Astrocyte (in vitro differentiated cells and primary cell): ENCODE measurements at places on chromosomes 7 and 10. TPM values are rescaled to one million over a fixed set of nuclear protein-coding genes. Genes with fewer than 3 reads are reported as not detected.

GRCh38 chr10:50536617-50537240 is 87.0 kb downstream of the SGMS1 start:
- peaks cover 12% of the 10 kb centered on the region for H3K4me1 ChIP-seq
- peak; percentile 46 for DNase-seq
- H3K4me3 ChIP-seq = no peak overlapping the region
- no peaks in the 10 kb centered on the region for H3K27me3 ChIP-seq
- no peak overlapping the region for H3K27ac ChIP-seq

DNA sequence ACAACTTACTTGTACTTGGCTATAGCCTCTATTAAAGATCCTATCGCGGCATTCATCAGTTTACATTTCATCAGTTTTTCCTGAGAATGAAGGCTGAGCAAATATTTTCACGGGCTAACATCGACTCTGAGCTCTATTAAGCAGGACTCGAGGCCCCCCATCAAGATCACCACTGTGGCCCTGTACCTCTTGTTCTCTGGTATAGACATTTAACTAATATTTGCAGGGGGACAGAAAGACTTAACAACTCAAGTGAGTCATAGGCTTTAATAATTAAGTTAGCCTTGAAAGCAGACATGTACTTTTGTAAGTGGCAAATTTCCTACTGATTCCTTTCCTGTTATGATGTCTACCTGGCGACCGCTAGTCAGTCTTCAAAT is 45.4 kb downstream of the DOCK4 start:
- no peak overlapping the region for H3K4me3 ChIP-seq
- no peaks in the 10 kb centered on the region for H3K36me3 ChIP-seq
- no peak overlapping the region for H3K27ac ChIP-seq
- no peaks in the 10 kb centered on the region for H3K27me3 ChIP-seq

Gene BTBD16
- 0.26 TPM in 1 of 2 replicates, not detected in the other for total RNA-seq

GRCh38 chr7:152137476-152138025 is 112.1 kb downstream of the GALNT11 start:
- peaks cover 16% of the 10 kb centered on the region for H3K4me1 ChIP-seq
- DNase-seq = peak; percentile 4
- peak overlapping the region; percentile 8 for H3K27ac ChIP-seq

- no peaks in the 10 kb centered on the region for H3K36me3 ChIP-seq
- H3K27me3 ChIP-seq = no peaks in the 10 kb centered on the region
- no peak overlapping the region for H3K27ac ChIP-seq
- no peak for DNase-seq
- no peaks in the 10 kb centered on the region for H3K4me1 ChIP-seq
Measured at GRCh38 chr7:96436880-96437279, 115.0 kb upstream of the SLC25A13 start.

- no peaks in the 10 kb centered on the region for H3K27me3 ChIP-seq
- no peaks in the 10 kb centered on the region for H3K36me3 ChIP-seq
- no peak overlapping the region for H3K27ac ChIP-seq
- H3K4me3 ChIP-seq = no peak overlapping the region
Measured at GRCh38 chr10:44771233-44771995, 139.7 kb upstream of the TMEM72 start.

DNA sequence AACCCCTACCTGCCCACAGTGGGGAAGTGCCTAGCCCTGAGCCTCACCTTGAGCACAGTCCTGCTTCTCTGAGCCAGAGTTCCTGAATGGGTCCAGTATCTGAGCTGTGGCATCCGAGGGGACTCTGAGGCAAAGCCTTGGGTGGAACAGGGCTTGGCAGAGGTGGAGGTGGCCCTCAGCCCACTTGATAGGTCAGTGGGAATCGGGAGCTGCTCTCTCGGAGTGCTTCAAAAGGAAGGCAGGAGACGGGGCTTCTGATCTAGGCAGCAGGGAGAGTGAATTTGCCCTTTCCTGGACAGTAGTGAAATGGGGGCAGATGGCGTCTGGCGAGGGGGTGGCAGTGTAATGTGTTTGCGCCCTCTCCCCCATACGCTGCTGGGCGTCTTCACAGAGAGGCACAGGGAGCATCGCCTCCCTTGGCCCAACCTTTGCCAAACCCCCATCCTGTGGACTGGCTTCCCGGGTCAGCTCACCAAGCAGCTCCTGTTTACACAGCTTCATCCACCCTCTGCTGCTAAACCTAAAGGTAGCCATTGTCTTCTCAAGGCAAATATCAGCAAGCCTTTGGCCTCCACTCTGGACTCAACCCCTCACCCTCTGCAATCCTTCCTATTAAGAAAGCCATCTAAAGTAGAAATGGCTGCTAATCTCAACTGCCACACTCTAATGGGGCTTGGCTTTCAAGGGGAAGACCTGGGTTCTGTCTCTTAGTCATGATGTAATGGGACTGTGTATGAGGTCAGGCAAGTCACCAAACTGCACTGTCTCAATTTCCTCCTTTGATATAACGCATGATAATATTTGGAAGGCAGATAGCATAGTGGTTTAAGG is 21.1 kb upstream of the VDAC2 start:
- H3K4me1 ChIP-seq = peaks cover 8% of the 10 kb centered on the region
- no peak for DNase-seq
- H3K36me3 ChIP-seq = no peaks in the 10 kb centered on the region
- H3K27me3 ChIP-seq = no peaks in the 10 kb centered on the region
- no peak overlapping the region for H3K27ac ChIP-seq

DNA sequence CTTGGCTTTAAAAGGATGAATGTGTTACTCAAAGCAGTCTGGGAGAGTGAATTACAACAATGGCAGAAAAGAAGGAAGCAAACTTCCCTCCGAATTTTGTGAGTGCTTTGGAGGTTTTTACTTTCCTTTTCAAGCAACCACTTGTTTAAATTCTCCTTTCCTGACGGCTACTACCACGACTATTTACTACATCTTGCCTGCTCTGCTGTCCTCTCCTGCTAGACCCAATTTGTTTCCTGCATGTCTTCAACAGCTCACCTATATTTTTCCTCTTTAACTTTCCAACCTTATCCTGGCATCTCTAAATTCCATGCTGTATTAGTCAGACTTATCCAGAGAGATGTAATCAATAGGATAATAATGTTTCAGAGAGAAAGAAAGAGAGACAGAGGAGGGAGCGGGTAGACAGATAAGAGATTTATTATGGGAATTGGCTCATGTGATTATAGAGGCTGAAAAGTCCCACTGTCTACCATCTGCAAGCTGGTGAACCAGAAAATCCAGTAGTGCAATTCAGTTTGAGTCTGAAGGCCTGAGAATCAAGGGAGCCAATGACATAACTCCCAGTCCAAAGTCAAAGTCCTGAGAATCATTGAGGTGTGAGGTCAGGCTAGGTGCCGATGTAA is 42.8 kb upstream of the SLC13A1 start:
- no peaks in the 10 kb centered on the region for H3K27me3 ChIP-seq
- no peak for DNase-seq
- H3K4me3 ChIP-seq = no peak overlapping the region
- no peaks in the 10 kb centered on the region for H3K4me1 ChIP-seq
- H3K36me3 ChIP-seq = no peaks in the 10 kb centered on the region
- H3K27ac ChIP-seq = no peak overlapping the region

DNA sequence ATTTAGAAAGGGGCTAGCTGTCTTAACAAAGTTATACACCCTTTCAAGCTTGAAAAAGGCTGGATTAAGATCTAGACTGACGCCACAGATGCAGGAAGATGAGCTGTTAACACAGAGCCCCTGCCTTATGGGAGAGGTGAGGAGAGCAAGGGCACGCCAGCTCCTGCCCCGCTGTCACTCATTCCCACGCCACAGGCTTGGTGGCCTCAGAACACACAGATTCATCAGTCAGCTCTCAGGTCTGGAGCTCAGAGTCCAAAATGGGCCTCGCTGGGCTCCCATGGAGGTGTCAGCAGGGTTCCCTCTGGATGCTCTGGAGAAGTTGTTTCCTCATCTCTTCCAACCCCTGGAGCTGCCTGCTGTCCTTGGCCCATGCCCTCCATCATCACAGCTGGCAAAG is 554.2 kb downstream of the TCERG1L start:
- no peak overlapping the region for H3K4me3 ChIP-seq
- DNase-seq = no peak

- H3K4me1 ChIP-seq = peaks cover 20% of the 10 kb centered on the region
- H3K27ac ChIP-seq = peak overlapping the region; percentile 92
- H3K4me3 ChIP-seq = peak overlapping the region; percentile 14
Measured at GRCh38 chr10:87675396-87676376, 16.0 kb downstream of the PAPSS2 start.

Gene AEBP1
- 65.0 and 102 TPM in 2 replicates for total RNA-seq

DNA sequence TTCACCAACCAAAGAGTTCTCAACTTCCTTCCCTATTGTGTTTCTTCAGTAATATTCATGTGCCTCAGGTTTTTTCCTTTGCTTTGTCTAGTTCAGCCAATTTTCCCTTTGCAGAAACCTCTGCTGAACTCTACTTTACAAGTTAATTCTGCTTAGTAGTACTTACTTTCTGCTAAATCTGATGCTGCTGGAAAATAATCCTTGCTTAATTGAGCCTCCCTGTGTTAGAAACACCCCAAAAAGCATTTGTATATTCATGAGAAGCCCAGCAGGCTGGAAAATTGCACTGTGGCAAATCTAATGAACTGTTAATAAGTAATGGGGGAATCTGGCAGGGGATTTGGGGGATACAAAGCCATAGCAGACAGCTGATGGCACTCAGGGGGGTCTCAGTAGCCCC is 78.5 kb downstream of the CDCA7L start:
- H3K27ac ChIP-seq = no peak overlapping the region
- no peaks in the 10 kb centered on the region for H3K27me3 ChIP-seq
- no peak overlapping the region for H3K4me3 ChIP-seq
- H3K4me1 ChIP-seq = no peaks in the 10 kb centered on the region
- DNase-seq = no peak

Gene SPRN
- total RNA-seq = 3.7 and 4.0 TPM in 2 replicates

- no peaks in the 10 kb centered on the region for H3K36me3 ChIP-seq
- H3K4me3 ChIP-seq = no peak overlapping the region
- no peaks in the 10 kb centered on the region for H3K27me3 ChIP-seq
Measured at GRCh38 chr10:128382225-128382624, 256.0 kb upstream of the MKI67 start.

GRCh38 chr7:149887311-149887710 is 13.5 kb downstream of the ATP6V0E2 start:
- no peak overlapping the region for H3K27ac ChIP-seq

GRCh38 chr10:132058111-132058745 is 7.5 kb upstream of the JAKMIP3 start:
- no peak overlapping the region for H3K27ac ChIP-seq
- H3K4me3 ChIP-seq = no peak overlapping the region
- no peak for DNase-seq
- no peaks in the 10 kb centered on the region for H3K27me3 ChIP-seq

- H3K4me1 ChIP-seq = no peaks in the 10 kb centered on the region
- H3K27ac ChIP-seq = no peak overlapping the region
- DNase-seq = no peak
Measured at GRCh38 chr7:96359876-96360275, 38.0 kb upstream of the SLC25A13 start.

DNA sequence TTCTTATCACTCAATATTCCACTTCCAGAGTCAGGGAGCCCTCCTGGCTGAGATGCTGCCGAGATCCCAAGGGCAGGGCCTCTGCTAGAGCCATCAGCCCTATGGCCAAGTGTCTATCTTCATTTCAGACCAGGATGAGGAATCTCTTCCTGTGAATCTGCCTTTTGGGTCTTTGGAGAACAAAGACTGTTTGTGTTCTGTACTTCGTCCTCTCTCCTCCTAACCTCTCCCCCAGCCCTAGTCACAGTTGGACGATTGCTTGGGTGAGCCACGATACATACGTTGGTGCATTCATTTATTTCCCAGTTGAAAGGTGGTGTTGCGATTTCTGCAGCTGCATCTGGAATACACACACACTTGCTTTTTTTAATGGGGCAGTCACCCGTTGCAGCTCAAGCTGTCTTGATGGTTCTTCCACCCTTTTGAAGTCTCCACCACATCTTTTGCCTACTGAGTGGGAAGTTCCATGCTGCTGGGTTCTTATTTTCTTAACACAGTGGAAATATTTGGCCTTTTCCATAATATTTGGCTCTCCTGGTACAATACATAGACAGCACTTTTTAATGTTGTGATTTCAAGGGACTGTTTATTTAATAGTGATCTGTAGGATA is 26.7 kb downstream of the SH3PXD2A start:
- no peaks in the 10 kb centered on the region for H3K4me1 ChIP-seq
- no peak for DNase-seq
- H3K4me3 ChIP-seq = no peak overlapping the region
- H3K27me3 ChIP-seq = no peaks in the 10 kb centered on the region
- H3K36me3 ChIP-seq = no peaks in the 10 kb centered on the region

GRCh38 chr10:69068549-69068948 is 19.4 kb upstream of the SRGN start:
- H3K27ac ChIP-seq = no peak overlapping the region
- no peak overlapping the region for H3K4me3 ChIP-seq
- peaks cover 11% of the 10 kb centered on the region for H3K4me1 ChIP-seq
- no peak for DNase-seq
- H3K27me3 ChIP-seq = no peaks in the 10 kb centered on the region

DNA sequence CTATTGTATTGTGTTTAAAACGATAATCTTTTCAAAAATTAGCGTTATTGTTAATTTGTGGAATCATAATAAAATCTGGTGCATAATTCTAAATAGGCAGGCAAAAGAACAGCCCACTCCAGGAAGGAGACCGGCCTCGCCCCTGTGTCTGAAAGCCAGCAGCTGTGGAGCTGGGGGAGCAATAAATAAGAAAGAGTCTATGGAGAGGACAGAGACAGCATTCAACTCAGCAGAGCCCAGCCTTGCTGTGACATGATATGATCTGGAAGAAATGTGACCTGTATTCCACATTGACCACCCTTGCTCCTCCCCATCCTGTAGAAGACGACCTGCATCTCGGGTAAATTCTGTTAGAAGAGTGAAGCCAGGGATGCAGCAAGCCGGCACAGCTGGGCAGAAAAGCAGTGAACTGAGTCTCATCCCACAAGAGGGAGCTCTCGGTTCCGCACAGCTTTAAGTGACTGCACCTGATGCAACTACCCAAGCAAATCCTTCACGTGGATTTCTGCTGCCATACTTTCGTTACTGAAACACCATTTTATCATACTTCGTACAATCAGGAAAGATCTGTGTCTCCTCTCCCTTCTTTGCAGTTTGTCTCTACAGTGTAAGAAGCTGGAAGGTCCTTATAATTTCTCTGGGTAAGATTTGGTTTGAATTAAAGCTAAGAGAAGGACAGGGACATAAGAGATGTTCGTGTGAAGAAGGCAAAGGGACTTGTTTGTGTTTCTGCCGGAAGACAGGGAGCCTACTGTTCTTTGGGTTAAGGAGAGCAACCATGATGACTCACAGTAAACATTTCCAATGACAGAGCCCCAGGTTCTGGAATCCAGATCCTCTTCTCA is 427.1 kb downstream of the GPAM start:
- no peaks in the 10 kb centered on the region for H3K27me3 ChIP-seq
- no peak overlapping the region for H3K27ac ChIP-seq
- H3K4me3 ChIP-seq = no peak overlapping the region
- no peaks in the 10 kb centered on the region for H3K36me3 ChIP-seq

Gene TFPI2
- 66.2 and 74.8 TPM in 2 replicates for total RNA-seq

GRCh38 chr10:79329529-79329928 is 17.7 kb upstream of the PPIF start:
- no peaks in the 10 kb centered on the region for H3K36me3 ChIP-seq
- peaks cover 13% of the 10 kb centered on the region for H3K4me1 ChIP-seq
- no peak overlapping the region for H3K4me3 ChIP-seq

DNA sequence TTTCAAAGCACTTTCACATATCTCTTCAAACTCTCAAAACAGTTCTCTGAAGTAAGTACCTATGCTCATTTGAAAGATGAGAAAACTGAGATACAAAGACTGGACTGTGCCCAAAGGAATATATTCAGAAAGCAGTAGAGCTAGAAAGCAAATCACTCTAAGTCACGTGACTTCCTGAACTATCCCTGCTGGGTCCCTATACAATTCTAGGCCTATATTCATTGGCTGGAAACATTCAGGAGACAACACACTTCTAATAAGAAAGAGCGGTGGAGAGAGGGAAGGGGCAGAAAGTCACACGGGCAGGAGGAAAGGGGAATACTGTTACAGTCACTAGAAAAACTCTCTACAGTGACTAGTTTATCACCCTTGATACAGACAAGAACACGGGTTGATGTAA is 140.0 kb downstream of the CHCHD3 start:
- H3K27ac ChIP-seq = no peak overlapping the region
- no peaks in the 10 kb centered on the region for H3K4me1 ChIP-seq
- H3K36me3 ChIP-seq = no peaks in the 10 kb centered on the region
- no peaks in the 10 kb centered on the region for H3K27me3 ChIP-seq
- DNase-seq = no peak
